Activated gamma-delta T cell (primary cell): ENCODE measurements at places on chromosomes 11 and 22.

DNA sequence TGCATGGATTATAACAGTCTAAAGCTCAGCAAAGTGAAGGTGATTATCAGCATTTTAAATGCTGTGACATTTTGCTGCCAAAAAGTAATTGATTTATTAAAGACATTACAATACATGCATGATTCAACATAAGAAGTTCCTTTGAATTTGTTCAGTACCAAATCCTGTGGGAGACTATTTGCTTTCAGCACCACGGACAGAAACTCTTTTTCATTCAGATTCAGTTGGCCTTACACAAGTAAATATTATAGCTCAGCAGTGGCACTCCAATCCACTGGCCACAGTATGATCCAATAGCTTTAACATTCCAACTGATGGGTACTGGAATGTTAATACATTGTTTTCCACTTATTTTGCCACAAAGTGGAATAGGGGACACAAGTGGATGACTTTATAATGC is 806.7 kb downstream of the NTM start:
- DNase-seq, result no peak

DNA sequence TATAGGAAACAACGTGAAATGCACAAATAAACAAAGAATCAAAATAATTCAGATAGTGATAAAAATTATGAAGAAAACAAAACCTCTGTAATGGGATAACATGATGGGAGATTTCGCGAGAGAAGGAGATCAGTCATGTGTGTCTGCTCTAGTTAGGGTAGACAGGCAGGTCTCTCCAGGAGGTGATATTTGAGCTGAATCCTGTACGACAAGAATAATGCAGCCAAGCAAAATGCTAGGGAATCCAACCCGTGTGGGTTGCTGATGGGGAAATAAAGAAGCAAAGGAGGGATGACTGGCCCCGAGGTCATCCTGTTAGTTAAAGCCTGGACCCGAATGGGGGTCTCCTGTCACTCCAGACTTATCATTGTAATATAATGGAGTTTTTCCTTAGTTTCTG is 16.0 kb downstream of the MAML2 start:
- no peak for DNase-seq

GRCh38 chr11:61949169-61950034 is 749 bp upstream of the BEST1 start:
- DNase-seq, result no peak

DNA sequence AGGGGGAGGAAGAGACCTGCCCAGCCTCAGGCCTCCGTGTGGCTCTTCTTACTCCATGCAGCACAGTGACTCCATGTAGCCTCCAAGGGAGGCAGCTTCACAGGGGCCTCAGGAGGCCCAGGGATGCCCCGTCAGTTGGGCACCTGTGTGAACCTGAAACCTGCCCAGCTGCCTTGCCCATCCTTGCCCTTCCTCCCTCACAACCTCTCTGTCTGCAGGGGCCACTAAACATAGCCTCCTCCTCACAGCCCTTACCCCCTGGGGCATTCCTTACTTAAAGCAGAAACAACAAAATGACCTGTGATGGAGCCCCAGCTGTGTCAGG is 7.1 kb downstream of the LRRC32 start:
- DNase-seq, result no peak

GRCh38 chr11:70233962-70234361 is 30.9 kb downstream of the FADD start:
- no peak for DNase-seq
